Stimulated activated CD4-positive, alpha-beta T cell treated with anti-CD3 and anti-CD28 coated beads, Interleukin-1b, Interleukin-23, amount 100 ng/mL, for 1 hour (primary cell): ENCODE measurements at places on chromosomes 5 and 9.

- DNase-seq, result no peak
Observed at GRCh38 chr5:154223320-154223719, 32.8 kb downstream of the GALNT10 start.

GRCh38 chr5:61311056-61311610, 20.9 kb upstream of the ZSWIM6 start:
- no peak for DNase-seq

DNA sequence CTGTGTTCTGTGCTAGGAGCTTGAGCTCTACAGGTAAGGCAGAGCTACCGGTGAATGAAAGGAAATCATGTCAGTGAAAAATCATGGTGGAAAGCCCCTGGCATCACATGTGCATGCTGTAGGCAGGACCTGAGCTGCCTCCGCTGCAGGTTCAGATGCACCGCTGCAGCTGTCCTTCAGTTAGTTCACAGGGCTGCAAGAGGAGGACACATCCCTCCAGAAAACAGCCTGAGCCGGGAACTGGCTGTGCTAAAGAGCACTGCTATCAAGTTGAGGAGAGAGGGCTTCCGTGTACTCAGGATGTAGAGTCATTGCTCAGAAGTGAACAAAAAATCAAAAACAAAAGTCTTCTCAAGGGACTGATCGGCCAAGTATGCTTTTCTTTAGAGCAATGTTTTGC, 138.6 kb downstream of the ERCC6L2 start:
- no peak for DNase-seq

DNA sequence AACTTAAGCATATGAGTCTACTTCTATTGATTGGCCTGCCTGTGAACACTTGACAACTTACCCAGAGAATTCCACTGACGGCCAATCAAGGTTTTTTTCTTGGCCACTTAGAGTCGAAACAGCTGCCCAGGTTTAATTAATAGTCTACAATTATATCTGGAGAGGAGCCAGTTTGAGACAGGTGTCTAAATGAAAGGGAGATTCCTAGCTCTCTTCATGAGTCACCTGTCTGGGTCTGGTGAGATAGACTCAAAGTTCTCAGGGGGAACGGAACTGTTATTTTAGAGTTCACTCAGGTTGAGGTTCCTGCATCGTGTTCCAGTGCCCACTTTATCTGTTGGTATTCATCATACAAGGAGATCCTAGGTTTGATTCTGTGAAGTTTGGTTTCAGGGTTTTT, 111.0 kb downstream of the CD180 start:
- DNase-seq, result no peak

DNA sequence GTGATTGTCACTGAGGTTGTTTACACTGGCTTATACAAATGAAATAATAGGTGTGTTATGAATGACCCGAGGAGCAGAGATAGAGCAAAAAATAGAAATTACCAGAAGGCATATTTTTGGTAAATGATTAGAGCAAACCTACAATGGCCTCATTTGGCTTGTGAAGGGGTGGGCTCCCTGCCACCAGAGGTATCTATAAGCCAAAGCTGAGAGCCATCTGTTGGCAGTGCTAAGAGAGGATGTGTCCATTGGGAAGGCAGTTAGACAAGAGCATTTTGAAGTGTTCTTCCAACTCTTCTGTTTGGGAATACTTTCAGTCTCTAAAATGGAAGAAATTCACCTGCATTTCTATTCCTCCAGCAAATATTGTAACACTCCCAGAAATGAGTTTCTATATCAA, 10.6 kb downstream of the NIPAL4 start:
- DNase-seq, result no peak

GRCh38 chr5:131536211-131536826, 98.7 kb downstream of the RAPGEF6 start:
- no peak for DNase-seq

DNA sequence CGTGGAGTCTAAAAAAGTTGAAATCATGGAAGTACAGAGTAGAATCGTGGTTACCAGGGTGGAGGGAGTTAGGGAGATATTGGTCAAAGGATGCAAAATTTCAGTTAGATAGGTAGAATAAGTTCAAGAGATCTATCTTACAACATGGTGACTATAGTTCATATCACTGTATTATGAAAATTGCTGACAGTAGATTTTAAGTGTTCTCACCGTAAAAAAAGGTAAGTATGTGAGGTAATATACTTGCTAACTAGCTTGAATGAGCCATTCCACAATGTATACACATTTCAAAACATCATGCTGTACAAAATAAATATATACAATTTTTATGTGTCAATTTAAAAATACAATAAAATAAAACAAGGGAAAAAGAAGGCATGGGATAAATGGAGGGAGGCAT, 392.1 kb downstream of the CAAP1 start:
- no peak for DNase-seq

DNA sequence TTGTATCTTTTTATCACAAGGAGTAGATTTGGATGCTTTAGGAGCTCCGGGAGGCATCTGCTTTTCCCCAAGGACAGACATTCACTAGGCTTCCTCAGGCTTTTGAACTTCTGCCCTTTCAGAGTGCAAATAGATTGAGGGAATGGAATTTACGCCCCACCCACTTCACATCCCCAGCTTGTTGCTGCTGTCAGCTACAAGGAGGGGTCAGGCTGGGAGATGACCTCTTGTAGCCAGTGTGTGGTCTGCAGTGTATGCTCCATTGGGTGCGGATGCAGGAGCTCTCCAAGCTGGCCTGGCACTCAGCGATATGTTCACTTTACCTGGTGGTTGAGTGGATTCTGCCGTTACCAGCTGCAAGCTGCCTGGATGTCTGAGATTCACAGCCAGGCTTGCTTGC, 6.4 kb downstream of the TNFSF15 start:
- no peak for DNase-seq

- DNase-seq, result no peak
Observed at GRCh38 chr5:167699432-167699831, 592.0 kb upstream of the WWC1 start.

DNA sequence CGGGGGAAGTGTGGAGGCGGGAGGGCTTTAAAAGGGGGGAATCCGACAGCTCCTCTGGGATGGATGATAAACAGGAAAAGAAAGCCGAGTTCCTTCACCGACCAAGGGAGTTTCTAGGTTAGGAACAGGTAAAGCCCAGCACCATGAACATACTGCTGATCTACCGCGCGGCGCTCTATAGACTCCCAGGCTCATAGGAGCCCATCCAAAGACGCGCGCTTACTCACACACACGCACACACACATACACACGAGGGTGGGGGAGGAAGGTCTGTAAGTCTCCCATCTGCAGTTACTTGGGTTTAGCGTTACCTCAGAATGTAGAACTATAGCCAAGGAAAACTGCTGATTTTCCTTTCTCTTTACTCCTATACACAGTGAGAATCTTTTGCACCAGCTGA, 2.6 kb upstream of the GABRB2 start:
- no peak for DNase-seq

DNA sequence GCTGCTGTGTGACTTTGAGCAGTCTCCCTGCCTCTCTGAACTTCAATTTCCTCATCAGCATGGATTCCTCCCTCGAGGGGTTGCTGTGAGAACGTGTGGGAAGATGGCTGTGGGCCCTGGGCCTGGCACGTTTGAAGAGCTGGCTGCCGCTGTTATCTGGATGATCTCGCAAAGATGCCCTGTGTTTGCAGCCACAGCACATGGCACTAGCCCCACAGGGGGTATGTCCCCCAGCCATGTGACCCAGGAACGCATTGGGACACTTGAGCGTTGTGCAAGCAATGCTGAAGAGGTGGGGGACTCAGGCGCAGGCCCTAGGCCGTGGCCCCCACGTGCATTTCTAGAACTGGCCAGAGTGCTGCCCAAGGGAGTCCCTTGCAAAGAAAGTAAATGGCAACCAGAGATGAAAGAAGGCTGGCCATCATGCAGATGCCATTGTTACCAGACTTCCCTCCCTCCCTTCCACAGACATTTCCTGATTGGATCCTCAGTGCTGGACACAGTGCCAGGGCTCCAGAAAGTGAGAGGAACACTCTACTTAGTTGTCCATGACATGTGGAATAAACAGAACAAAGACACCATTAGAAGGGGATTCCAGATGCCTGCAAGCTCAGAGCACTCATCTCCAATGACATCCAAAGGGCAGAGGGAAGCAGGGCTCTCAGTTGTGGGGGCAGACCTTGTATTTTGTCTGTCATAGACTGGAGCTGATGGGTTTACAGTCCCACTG, 65.1 kb upstream of the NEURL1B start:
- no peak for DNase-seq

DNA sequence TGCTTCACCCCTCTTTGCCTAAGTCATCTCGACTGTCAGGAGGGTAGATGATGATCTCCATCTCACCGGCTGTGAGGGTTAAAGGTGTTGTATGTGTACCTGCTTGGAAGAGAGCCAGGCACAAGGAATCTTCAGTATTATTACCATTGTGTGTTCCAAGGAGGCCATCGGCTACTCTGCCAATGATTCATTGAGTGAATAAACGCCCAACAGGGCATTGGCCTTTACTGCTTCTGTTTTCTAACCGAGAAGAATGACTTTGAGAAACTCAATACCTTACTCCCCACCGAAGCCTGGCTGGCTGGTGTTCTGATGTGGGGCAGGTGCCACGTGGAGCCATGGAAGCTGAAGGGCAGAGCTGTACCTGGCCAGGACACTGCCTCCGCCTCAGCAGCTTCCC, 228.8 kb downstream of the SNX18 start:
- no peak for DNase-seq

DNA sequence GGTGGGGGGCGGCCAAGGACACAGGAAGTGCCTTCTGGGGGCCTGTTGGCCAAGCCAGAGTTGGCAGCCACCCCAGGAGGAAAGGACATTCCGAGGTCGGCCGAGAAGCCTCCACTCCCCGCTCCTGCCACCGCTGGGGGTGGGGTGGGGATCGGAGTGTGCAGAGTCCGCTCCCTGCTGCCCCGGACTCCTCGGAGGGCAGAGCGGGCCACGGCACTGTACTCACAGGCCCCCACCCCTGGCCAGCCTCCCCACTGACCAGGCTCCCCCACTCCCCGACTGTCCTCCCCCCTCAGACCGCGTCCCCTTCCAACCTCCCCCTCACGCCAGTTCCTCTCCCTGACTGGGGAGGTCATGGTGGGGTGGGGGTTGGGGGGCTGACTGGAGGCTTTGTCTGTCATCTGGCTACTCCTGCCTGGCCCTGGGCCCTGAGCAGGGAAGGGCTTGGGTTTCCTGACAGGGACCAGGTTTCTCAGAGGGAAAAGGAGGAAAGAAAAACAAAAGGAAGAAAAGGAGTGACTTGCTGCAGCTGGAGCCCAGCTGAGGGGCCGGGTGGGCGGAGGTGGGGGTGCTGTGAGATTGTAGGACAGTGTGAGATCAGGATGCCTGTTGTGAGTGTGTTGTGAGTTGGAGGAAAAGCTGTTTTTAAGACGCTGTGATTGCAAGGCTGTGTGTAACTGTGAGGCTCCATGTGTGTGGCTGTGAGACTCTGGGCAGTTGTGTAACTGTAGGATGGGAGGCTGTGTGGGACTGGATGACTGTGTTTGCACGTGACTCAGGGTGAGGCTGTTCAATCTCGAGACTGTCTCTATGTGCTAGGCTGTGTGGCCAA, 29.7 kb downstream of the CNTFR start:
- no peak for DNase-seq

GRCh38 chr9:76115982-76116646, 225.6 kb downstream of the PCSK5 start:
- DNase-seq, result no peak

- DNase-seq, result no peak
Observed at GRCh38 chr9:99873531-99873930, 32.9 kb upstream of the STX17 start.

DNA sequence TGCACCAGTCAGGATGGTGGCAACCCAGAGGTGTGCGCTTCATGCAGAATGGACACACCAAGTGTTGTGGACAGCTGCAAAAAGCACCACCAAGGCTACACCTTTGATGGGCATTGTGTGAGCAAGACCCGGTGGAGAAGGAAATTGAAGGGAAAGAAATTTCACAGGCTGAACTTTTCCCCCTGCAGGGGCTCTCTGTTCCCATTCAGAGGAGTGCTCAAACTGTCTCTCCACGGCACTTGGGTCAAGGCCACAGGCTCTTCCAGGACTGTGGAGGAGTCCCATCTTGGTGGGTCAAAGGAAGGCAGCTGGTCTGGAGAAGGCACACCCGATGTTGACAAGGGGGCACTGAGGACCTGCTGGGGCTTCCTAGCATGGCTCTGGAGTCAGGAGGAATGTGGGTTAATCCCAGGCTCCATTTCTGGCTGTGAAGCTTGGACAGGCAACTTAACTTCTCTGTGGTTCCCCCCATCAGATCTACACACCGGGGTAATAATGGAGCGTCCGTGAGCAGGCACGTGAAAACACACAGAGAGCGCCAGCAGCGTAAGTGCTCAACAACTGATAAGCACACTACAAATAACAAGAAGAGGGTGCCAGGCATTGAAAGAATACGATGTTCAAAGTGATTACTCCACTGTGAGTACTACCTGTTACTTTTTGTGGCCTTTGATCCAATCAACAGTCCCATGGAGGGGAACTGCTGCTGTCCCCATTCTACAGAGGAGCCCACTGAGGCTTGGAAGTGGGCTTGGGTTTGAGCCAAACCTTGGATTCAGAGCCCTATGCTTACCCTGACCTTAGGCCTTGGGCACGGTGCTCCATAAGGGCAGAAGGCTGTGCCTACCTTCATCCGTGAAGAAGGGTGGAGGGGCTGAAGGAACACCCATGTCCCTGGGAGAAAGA, 34.2 kb upstream of the TIFAB start:
- DNase-seq, result no peak

DNA sequence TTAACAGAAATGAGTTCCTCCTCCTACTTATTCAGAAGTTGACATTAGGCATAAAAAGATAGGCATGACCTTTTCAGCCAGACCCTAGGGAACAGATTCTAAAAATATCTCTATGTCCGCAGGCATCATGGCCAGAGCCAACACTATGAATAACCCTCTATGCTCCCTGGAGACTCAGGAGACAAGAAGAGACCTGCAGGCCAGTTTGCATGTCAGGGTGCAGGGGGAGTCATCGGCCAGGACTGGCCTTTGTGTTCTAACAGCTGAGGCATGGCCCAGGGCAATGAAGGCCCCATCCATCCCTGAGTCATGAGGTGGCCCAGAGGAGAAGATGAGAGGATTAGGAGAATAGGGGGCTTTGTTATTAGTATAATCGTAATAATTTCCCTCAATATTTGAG, 93.8 kb downstream of the TMEM215 start:
- DNase-seq, result no peak

GRCh38 chr9:13960011-13960765, 353.8 kb downstream of the NFIB start:
- no peak for DNase-seq

GRCh38 chr5:60722416-60722815, 22.4 kb upstream of the DEPDC1B start:
- no peak for DNase-seq

GRCh38 chr9:16623989-16624743, 246.3 kb downstream of the BNC2 start:
- DNase-seq, result no peak

DNA sequence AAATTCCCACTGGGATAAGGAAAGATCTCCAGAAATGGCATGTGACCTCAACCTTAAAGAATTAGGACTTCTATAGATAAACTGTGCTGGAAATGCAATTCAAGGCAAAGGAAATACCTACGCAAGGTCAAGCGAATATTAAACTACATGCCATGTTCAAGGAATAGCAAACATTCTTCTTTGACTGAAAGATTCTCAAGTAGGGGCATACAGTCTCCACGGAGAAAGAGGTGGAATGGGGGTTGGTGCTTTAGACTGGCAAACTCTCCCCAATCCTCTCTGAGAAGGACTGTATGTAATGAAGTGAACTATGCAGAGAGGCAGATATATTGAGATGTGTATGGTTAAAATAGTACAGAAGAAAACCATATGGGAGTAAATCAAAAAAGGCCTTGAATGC, 6.1 kb downstream of the RICTOR start:
- DNase-seq, result no peak
